ENCODE measurements at places on chromosomes 13 and 19. TPM values are rescaled to one million over a fixed set of nuclear protein-coding genes. Genes with fewer than 3 reads are reported as not detected.

DNA sequence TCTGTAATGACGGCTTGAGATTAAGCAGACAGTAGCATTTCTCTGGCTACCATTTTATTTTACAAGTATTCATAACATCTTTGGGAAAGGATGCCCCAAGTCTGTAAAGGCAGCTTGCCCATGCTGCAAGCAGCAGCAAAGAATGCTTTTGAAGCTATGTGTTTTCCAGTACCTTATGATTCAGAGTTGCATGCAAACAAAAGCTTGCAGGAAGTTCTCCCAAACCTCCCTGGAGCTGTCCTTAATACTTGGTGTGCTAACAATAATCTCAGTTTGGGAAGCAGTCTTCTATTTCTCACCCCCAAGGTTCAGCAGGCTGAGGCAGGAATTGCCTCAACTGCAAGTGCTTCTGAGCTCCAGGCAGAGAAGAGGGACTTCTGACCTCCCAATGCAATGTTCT lies 60.8 kb downstream of the CCNA1 start:
- H3K4me3 ChIP-seq: no peak overlapping the region
- no peak overlapping the region for H3K27ac ChIP-seq
- H3K4me1 ChIP-seq: no peaks in the 10 kb centered on the region

GRCh38 chr19:14442891-14443631 lies 10.0 kb downstream of the PKN1 start:
- H3K36me3 ChIP-seq: peaks cover 34% of the 10 kb centered on the region
- DNase-seq: no peak
- H3K4me3 ChIP-seq: no peak overlapping the region
- no peaks in the 10 kb centered on the region for H3K4me1 ChIP-seq

DNA sequence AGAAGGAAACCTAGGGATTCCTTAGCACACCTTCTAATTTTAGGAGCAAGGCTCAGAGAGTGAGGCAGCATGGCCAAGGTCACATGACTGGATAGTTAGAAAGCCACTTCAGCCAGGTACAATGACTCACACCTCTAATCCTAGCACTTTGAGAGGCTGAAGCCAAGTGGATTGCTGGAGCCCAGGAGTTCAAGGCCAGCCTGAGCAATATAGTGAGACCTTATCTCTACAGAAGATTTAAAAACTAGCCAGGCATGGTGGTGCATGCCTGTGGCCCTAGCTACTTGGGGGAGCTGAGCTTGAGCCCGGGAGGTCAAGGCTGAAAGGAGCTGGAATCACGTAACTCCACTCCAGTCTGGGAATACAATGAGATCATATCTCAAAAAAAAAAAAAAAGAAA lies 69.2 kb downstream of the TEX26 start:
- no peak overlapping the region for H3K27ac ChIP-seq
- DNase-seq: no peak
- no peaks in the 10 kb centered on the region for H3K4me1 ChIP-seq
- H3K4me3 ChIP-seq: no peak overlapping the region
- no peaks in the 10 kb centered on the region for H3K36me3 ChIP-seq

- H3K27ac ChIP-seq: no peak overlapping the region
- no peak for DNase-seq
- no peak overlapping the region for H3K4me3 ChIP-seq
- H3K27me3 ChIP-seq: no peaks in the 10 kb centered on the region
Observed at GRCh38 chr19:42436006-42436405, 6.7 kb downstream of the CXCL17 start.

- no peak overlapping the region for H3K4me3 ChIP-seq
- H3K27ac ChIP-seq: no peak overlapping the region
- H3K27me3 ChIP-seq: no peaks in the 10 kb centered on the region
- no peaks in the 10 kb centered on the region for H3K36me3 ChIP-seq
Observed at GRCh38 chr13:42055500-42056085, 7.1 kb downstream of the DGKH start.

- H3K27me3 ChIP-seq: no peaks in the 10 kb centered on the region
- H3K27ac ChIP-seq: no peak overlapping the region
- no peaks in the 10 kb centered on the region for H3K4me1 ChIP-seq
- H3K36me3 ChIP-seq: no peaks in the 10 kb centered on the region
Observed at GRCh38 chr13:75299246-75299645, 182.7 kb downstream of the TBC1D4 start.

DNA sequence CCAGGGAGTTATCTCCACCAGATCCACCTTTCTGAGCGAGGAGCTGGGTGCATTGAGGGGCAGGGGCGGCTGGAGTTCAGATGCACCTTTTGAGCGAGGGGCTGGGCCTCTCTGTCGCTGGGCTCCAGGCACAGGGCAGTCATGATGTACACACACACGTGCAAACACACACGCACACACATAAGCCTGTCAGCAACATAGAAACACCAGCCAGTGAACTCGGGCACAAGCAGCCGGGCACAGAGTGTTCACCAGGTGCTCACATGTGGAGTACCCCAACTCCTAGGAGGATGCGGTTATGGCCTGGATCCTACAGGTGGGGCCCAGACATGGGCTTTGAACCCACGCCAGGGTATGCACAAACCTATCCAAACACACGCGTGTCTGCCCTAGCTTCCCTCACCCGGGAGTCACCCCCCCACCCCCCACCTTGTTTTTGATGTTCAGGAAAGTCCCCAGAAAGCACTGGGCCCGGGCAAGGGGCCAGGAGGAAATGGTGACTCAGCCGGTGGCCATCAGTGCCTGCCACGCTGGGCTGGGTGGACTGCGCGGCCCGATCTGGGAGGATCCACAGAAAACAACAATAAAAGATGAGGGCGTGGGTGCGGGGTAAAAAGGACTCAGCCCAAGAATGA lies 13.3 kb downstream of the ARRDC2 start:
- H3K4me1 ChIP-seq: peaks cover 10% of the 10 kb centered on the region
- peak; percentile 72 for DNase-seq
- H3K27me3 ChIP-seq: no peaks in the 10 kb centered on the region
- peak overlapping the region; percentile 76 for H3K27ac ChIP-seq

DNA sequence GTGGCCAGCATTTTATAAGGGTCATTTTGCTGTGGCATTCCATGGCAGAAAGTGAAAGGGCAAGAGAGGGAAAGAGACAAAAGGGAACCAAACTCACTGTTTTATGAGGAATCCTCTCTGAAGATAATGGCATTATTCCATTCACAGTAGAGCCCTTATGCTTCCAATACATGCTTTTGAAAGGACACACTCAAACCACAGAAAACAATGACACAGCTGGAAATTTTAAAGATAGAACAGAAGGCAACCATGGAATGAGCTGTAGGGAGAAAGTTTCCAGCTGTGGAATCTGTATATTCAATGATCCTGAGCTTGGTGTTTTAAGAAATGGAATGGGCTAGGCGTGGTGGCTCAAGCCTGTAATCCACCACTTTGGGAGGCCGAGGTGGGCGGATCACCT lies 677.4 kb downstream of the SLITRK1 start:
- H3K36me3 ChIP-seq: no peaks in the 10 kb centered on the region
- no peak for DNase-seq
- no peak overlapping the region for H3K27ac ChIP-seq
- no peaks in the 10 kb centered on the region for H3K27me3 ChIP-seq
- no peak overlapping the region for H3K4me3 ChIP-seq

GRCh38 chr13:80858131-80858530 lies 517.2 kb upstream of the SPRY2 start:
- no peak for DNase-seq
- H3K36me3 ChIP-seq: no peaks in the 10 kb centered on the region
- no peak overlapping the region for H3K27ac ChIP-seq

DNA sequence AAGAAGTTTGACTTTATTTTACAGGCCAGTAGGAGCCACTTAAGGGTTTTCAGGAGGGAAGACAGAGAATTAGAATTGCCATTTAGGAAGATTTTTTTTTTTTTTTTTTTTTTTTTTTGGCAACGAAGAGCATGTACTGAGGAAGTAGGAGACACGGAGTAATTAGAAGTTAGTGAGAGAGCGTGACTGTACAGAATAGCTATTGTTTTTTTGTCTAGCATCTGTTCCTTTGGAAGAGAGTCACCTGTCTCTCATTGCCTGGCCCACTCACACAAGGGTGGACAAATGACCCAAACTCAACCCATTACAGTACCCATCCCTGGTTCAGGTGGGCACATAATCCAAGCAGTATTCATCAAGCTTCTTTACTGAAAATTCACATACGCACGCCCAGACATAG lies 166.7 kb downstream of the LACC1 start:
- DNase-seq: no peak
- H3K27ac ChIP-seq: no peak overlapping the region
- no peak overlapping the region for H3K4me3 ChIP-seq
- no peaks in the 10 kb centered on the region for H3K4me1 ChIP-seq
- no peaks in the 10 kb centered on the region for H3K36me3 ChIP-seq

- DNase-seq: no peak
- peak overlapping the region; percentile 100 for H3K27ac ChIP-seq
- H3K36me3 ChIP-seq: no peaks in the 10 kb centered on the region
- H3K4me1 ChIP-seq: peaks cover 42% of the 10 kb centered on the region
- peak overlapping the region; percentile 97 for H3K4me3 ChIP-seq
Observed at GRCh38 chr19:798415-799075, 1.3 kb downstream of the PTBP1 start.

GRCh38 chr19:30604657-30605056 lies 232.5 kb downstream of the ZNF536 start:
- H3K4me3 ChIP-seq: no peak overlapping the region
- H3K27ac ChIP-seq: no peak overlapping the region
- DNase-seq: no peak
- H3K27me3 ChIP-seq: no peaks in the 10 kb centered on the region

- H3K4me1 ChIP-seq: peaks cover 5% of the 10 kb centered on the region
- DNase-seq: peak; percentile 36
- peak overlapping the region; percentile 87 for H3K27ac ChIP-seq
- H3K27me3 ChIP-seq: no peaks in the 10 kb centered on the region
- peak overlapping the region; percentile 83 for H3K4me3 ChIP-seq
Observed at GRCh38 chr19:39341129-39341718, 997 bp upstream of the SAMD4B start.

- DNase-seq: peak; percentile 84
- no peaks in the 10 kb centered on the region for H3K27me3 ChIP-seq
- H3K36me3 ChIP-seq: no peaks in the 10 kb centered on the region
- peaks cover 23% of the 10 kb centered on the region for H3K4me1 ChIP-seq
- H3K4me3 ChIP-seq: no peak overlapping the region
Observed at GRCh38 chr19:50889638-50890037, 16.4 kb downstream of the KLK2 start.

DNA sequence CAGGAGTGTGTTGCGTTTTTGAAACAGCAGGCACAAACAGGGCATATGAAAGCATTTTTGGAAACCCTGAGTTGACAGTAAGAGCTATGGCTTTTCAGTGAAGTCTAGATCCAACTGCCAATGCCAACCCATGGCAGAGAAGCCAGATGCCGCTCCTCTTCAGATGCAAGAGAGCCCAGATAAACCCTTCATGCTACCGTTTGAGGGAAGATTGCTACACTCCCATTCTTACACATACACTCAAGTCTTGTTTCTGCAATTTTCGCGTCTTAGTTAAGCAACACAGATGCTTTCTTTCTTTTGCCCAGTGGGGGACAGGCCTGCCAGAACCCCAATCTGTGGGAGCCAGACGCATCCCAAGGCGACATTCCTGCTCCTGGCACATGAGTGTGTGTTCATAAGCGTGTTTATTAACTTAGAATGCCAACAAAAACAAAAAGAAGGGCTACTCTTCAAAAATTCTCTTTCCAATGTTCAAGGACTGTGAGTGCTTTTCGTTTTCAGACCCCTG lies 10.4 kb downstream of the BORCS8 start:
- H3K4me3 ChIP-seq: no peak overlapping the region
- no peaks in the 10 kb centered on the region for H3K4me1 ChIP-seq
- H3K27ac ChIP-seq: no peak overlapping the region
- no peaks in the 10 kb centered on the region for H3K27me3 ChIP-seq
- peaks cover 8% of the 10 kb centered on the region for H3K36me3 ChIP-seq
- DNase-seq: no peak

DNA sequence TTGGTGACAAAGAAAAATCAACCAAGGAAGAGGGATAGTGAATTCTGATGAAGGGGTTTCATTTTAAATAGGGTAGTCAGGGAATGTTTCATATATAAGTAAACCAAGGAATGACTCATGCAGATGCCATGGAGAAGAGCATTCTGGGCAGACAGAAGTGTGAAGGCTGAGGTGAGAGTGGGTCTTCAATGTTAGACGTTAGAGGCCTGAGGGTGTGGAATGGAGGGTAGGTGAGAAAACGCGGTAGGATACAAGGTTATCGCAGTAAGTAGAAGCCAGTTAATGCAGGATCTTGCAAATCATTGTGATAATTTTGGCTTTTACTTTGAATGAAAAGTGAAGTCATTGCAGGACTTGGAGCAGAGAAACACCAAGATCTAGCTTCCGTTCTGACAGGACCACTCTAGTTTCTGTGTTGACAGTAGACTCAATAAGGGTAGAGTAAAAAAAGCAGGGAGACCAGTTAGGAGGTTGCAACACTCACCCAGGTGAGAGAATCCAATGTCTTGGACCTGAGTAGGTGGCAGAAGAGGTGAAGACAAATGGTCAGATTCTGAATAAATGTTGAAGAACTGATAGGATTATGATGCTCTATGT lies 225.2 kb upstream of the TMTC4 start:
- no peaks in the 10 kb centered on the region for H3K4me1 ChIP-seq
- DNase-seq: no peak
- no peaks in the 10 kb centered on the region for H3K36me3 ChIP-seq

- no peaks in the 10 kb centered on the region for H3K27me3 ChIP-seq
- DNase-seq: no peak
- H3K4me3 ChIP-seq: no peak overlapping the region
- no peaks in the 10 kb centered on the region for H3K36me3 ChIP-seq
Observed at GRCh38 chr13:98500963-98501421, 75.9 kb downstream of the STK24 start.

GRCh38 chr13:44816701-44817100 lies 172.6 kb downstream of the NUFIP1 start:
- H3K27me3 ChIP-seq: no peaks in the 10 kb centered on the region
- DNase-seq: no peak
- H3K27ac ChIP-seq: no peak overlapping the region
- no peaks in the 10 kb centered on the region for H3K4me1 ChIP-seq

DNA sequence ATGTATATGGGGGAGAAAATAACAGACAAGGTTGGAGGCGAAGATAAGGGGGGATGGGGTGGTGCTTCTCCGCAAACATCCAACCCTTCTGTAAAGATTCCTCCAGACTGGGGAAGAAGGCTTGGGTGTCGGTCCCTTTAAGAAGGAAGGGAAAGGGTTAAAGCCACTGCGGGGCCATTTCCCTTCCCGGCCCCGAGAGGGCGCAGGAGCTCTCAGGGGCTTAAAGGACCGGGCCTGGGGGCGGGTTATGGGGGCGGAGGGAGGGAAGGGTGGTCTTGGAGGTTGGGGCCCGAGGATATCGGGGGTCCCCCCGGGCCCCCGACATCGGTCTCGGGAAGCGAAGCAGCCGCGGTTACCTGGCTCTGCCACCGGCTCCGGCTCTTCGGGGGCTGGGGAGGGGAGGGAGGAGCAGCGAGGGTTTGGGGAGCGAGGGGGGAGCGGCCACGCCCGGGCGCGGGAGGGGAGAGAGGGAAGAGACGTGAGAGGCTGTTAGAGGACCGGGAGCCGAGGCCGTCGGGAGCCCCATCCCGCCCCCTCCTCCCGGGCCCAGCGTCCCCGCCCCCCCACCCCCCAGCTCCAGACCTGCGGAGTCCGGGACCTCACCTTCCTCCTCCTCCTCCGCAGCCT lies 2.8 kb downstream of the TNNT1 start:
- H3K4me1 ChIP-seq: peaks cover 4% of the 10 kb centered on the region
- H3K4me3 ChIP-seq: no peak overlapping the region
- H3K36me3 ChIP-seq: no peaks in the 10 kb centered on the region
- H3K27ac ChIP-seq: no peak overlapping the region

The AKT1S1 gene
- total RNA-seq: 27.6 TPM

The KRTDAP gene
- total RNA-seq: 3.6 TPM

The VSIG10L gene
- total RNA-seq: 9.9 TPM

The SHISA7 gene
- not detected for total RNA-seq

The CERS1 gene
- total RNA-seq: 38.7 TPM

The APOC4 gene
- not detected for total RNA-seq

The ZNF880 gene
- 28.1 TPM for total RNA-seq

Data from prostate gland (tissue), 2 donors.